ENCODE measurements at places on chromosomes 6 and 20. TPM values are rescaled to one million over a fixed set of nuclear protein-coding genes. Genes with fewer than 3 reads are reported as not detected.

GRCh38 chr6:154502553-154502952, 7.9 kb downstream of the CNKSR3 start:
- DNase-seq: no peak

- DNase-seq: peak; percentile 16
Observed at GRCh38 chr6:27505209-27506027, 32.5 kb upstream of the ZNF184 start.

The SPATA25 gene
- total RNA-seq: 1.1 TPM

DNA sequence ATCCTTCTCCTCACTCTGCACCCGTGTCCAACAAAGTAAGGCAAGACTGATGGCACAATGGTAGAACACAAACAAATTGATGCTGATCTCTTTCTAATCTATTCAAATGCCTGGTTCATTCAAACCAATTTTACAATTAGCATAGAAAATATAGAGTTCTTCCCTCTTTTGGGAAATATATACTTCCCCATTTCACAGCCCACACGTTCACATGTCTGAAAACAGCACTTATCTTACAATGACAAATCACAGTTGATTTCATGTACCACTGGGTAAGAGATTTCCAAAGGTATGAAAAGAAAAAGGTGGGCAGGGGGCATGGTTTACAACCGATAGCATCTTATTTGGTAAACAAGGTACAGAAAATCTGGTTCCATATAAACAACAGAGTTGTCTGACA, 137.6 kb downstream of the RNGTT start:
- DNase-seq: no peak

DNA sequence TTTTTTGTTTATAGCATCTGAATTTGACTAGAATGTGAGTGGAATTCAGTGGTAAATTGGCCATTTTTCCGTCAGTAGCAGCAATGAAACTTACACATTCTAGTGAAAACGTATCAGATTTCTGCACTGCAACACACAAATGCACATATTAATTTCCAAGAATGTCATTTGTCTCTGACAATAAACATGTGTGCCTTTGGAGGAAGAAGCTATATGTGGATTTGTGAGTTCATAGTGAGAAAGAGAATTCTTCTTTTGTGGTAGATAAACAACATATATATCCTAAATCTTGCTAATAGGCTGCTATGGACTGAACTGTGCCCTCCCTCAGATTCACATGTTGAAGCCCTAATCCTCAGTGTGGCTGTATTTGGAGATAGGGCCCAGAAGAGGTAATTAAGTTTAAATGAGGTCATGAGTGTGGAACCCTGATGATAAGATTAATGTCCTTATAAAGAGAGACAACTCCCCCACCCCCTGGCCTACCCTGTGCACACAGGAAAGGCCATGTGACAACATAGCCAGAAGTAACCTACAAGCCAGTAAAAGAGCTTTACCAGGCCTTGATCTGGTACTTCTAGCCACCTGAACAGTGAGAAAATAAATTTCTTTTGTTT, 200.2 kb upstream of the EYA4 start:
- DNase-seq: no peak

- peak; percentile 77 for DNase-seq
Observed at GRCh38 chr6:151390851-151391470, 398 bp downstream of the ZBTB2 start.

The MCHR2 gene
- not detected for total RNA-seq

DNA sequence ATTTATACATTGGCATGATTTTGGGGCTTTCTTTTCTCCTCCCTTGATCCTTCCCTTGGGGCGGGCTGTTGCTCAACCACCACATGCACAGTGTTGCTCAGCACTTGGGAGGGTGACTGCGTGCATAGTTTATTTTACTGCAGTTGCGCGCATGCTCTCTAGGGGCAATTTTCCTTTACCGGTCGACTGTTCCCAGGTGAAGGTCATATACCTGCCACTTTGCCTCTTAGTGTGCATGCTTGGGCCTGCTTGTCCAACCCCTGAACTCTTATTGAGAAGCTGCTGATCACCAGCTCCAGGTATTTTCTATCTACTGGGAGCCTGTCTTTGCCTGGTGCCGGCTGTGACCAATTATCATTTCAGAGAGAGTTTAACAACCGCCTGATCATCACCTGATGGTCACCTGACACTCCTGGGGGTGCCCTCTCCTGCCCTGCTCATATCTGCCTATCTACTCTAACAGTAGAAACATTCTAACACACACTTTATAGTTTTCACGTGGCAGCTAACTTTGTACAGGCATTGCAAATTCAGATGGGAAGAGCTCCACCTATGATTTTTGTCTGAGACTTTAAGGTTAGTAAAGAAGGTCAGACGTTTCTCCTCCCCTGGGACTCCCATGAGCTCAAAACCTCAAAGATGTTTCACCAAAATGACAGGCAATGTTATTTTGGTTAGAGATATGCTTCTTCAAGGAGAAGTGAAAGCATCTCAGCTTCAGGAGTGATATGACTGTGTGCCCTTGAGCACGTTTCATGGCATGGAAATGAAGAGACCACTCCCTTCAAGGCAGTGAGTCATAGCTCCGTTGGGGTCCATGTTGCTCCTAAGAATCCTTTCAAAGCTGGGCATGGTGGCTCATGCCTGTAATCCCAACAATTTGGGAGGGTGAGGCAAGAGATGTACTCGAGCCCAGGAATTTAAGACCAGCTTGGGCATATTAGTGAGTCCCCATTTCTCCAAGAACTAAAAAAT, 227.5 kb upstream of the MYLIP start:
- DNase-seq: peak; percentile 64

DNA sequence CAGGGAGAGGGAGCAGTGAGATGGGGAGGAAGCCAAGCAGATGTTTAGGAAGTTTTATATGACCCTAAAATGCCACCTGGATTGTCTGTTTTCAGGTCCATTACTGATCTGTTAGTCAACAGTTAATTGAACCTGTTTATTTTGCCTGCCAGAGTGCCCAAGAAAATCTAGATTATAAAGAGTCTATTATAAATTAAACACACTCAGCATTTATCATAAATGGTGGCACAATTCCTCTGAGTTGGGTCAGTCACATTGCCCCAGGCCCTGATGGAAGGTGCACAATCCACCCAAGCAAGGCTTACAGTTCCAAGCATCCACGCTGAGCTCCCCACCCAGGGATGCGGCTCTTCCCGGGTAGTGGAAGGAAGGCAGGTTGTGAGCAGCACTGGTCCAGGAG, 21.4 kb upstream of the ULBP3 start:
- no peak for DNase-seq

DNA sequence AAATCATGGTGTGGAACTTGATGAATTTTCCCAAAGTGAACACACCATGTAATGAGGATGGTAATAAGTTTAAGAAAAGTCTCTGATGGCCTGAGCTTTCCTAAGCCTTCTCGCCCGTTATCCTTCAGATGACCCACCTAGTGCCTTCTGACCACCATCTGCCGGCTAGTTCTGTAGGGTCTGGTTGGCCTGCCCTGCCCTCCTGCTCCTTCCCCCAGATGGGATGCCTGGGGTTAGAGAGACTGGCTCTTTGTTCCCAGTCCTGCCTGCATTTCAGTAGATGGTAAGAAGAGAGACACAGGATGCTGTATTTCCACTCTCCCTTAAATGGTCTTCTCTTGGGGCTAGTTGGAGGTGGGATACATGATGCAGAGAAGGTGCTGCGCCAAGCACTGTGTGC, 43.0 kb downstream of the TIAM2 start:
- no peak for DNase-seq

- DNase-seq: no peak
Observed at GRCh38 chr20:59583428-59584277, 20.7 kb upstream of the PHACTR3 start.

DNA sequence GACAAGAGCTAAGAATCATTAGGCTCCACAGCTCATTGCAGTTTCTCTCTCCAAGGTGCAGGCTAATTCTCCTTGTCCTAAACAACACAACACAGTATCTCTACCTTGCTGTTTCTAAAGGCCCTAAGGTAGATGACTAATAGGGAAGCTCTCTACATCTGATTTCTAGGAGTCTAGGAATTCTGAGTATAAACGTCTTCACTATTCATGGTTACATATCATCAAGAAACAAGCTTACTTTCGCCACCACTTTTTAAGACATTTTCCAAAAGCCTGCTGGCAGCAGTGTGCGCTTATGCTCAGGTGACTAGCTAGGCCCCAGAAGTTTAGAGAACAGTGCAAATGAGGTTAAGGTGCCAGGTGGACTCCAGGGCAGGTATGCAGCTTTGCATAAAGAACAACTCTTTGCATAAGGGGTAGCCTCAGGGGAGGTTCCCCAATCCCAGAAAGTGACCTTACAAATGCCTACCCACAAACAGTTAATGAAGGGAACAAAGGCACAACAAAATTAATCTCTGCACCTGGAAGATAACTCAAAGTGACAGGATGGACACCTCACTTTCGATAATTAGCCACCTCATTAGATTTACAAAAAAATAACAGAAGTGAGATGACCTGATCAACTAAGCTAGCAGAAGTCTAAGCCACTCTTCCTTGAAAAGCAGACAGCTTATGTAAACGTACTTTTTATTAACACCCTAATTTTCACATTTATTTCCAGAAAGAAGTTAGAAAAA, 20.1 kb downstream of the B4GALT5 start:
- no peak for DNase-seq

Measured in activated T-helper 2 cell treated with anti-CD3 and anti-CD28 coated beads, Interferon-gamma antibody, Interleukin-2, Interleukin-4, amounts not matched to agents 10 μg/mL and 5 μg/mL and 100 μg/mL, durations not matched to agents 14 hours and 24 hours and 36 hours (primary cell).